D721Med (cell line): ENCODE measurements at places on chromosomes 2 and 18.

DNA sequence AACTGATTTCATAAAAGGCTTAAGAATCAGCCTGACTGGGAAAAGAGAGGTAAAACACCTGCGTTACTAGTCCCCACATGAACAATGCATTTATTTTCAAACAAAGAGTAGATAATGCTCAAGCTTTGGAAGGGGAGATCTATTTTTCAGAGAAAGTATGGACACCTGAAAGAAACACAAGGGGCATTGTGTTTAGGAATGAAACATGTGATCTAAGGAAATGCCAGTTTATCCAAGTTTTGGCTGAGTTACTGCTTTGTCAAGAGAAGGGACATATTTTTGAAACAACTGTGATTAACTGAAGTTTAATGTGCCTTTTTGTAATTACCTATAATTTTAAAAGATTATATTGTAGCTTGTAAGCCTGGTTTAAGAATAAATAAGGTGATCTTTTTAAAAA, 49.3 kb upstream of the RBBP8 start:
- no peak for DNase-seq

DNA sequence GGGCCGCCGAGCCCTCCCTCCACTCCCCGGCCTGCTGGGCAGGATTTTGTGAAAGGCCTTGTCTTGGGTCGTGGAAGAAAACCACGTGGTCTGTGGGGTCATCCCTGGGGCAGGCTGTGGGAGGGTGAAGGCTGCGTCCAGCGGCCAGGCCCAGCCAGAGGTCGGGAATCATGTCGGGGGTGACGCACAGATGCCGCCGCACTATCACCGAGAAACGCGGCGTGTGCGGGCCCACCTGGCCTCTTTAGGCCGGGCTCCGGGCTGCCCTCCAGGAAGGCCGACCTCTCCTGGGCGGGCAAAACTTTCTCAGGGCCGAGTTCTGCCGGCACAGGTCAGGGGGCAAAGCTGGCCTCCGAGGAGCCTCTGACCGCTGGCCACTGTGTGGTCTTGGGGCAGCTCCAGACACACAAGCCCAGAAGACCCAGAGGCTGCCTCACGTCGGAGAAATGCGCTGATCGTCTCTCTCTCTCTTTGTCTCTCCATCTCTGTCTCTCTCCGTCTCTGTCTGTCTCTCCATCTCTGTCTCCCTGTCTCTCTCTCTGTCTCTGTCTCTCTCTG, 28.4 kb downstream of the NFATC1 start:
- DNase-seq = no peak

DNA sequence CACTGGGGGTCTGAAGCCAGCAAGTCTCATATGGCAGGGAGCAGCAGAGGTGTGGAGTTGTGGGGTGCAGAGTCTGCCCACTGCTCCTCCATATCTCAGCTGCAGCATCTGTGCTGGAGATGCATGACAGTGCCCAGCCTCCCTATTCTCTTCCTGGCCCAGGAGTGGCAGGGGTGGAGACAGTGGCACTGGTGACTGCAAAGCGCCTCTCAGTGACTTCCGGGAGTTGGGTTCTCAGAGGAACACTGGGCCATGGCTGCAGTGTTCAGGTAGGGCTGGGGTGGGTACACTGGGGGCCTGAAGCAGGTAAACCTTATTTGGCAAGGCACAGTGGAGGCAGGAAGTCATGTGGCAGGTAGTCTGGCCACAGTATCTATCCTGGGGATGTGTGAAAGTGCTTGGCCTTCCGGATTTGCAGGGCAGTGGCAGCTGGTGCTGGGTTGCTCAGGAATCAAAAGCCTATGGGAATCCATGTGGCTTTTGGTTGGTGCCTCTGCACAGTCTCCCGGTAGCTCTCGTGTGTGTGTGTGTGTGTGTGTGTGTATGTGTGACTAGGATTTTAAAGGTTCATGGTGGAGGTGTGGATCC, 60.3 kb upstream of the THUMPD2 start:
- no peak for DNase-seq

GRCh38 chr18:22591222-22591621, 173.5 kb upstream of the CTAGE1 start:
- no peak for DNase-seq

GRCh38 chr2:15799432-15799827, 140.9 kb upstream of the MYCN start:
- no peak for DNase-seq

DNA sequence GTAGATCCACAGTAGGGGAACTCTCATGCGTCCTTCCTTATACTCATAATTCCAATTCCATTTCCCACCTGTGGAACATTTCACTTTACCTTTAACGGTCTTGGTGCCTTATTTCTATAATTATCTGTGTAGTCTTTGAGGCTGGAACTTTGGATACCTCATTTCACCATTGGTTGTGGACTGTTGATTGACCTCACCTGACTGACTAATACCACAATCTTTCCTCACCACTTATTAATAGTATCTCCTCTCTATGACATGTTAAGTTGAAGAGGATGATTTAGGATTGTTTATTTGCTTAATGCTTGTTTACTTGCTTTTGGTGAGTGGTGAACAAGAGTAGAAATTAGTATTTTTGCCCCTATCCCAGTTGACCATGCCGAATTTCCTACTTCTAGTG, 50.0 kb downstream of the R3HDM1 start:
- no peak for DNase-seq

DNA sequence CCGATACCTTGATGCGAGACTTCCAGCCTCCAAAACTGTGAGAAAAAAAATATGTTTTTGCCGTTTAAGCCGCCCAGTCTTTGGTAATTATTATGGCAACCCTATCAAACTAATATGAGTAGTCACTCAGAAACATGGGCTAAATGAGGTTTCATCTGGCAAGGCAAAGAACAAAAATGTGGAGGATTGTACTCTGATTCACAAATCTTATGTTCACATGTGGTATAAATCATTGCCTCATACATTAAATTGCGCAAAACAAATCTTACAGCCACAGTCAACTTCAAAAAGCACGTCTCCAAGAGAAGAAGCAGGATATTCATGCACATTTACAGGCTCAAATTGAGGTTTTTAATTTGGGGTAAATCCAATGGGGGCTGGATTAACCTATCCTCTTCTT, 1435.4 kb upstream of the LRRTM1 start:
- DNase-seq = no peak
